Gastrocnemius medialis (tissue), 4 donors: ENCODE measurements at places on chromosomes 7 and 10. TPM values are rescaled to one million over a fixed set of nuclear protein-coding genes. Genes with fewer than 3 reads are reported as not detected.

Gene ANK3
- total RNA-seq = 171 TPM

Gene TLX1
- total RNA-seq = not detected

Gene KAZALD1
- total RNA-seq = 3.6 TPM

Gene PUS7
- 18.0 TPM for total RNA-seq

Gene RADIL
- total RNA-seq = 2.7 TPM

Gene ZNF273
- total RNA-seq = 0.29 TPM

Gene UCN3
- not detected for total RNA-seq

Gene TMEM60
- 26.9 TPM for total RNA-seq

Gene ZNF853
- 21.6 TPM for total RNA-seq

Gene FZD1
- total RNA-seq = 3.4 TPM

Gene TYW1B
- 3.2 TPM for total RNA-seq

Gene NSUN6
- 3.2 TPM for total RNA-seq

Gene NPY
- not detected for total RNA-seq

Gene GSTK1
- total RNA-seq = 59.5 TPM

Gene FAM180A
- 1.9 TPM for total RNA-seq

Gene SEC23IP
- total RNA-seq = 12.6 TPM

Gene SPDYE16
- total RNA-seq = not detected
